ENCODE measurements at places on chromosomes 3 and 15.

DNA sequence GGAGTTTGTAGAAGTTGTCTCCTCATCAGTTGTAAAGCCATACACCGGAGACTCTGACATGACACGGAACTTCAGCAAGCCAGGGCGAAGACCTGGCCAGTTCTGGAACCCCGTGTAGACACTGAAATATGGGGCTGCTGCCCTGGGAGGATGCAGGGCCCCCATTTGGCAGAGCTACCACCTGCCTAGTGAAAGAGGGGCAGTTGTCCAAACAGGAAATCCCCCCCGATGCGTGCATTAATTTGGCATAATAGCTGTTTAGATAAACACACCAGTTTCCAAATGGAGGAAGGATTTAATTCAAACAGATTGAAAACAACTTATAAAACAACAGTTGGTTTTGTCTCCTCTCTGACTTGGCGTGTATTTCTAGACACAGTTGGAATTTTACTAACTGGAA lies 357.2 kb downstream of the GABRG3 start:
- DNase-seq, result no peak

GRCh38 chr3:169815590-169816150 lies 3.0 kb upstream of the LRRC34 start:
- no peak for DNase-seq

DNA sequence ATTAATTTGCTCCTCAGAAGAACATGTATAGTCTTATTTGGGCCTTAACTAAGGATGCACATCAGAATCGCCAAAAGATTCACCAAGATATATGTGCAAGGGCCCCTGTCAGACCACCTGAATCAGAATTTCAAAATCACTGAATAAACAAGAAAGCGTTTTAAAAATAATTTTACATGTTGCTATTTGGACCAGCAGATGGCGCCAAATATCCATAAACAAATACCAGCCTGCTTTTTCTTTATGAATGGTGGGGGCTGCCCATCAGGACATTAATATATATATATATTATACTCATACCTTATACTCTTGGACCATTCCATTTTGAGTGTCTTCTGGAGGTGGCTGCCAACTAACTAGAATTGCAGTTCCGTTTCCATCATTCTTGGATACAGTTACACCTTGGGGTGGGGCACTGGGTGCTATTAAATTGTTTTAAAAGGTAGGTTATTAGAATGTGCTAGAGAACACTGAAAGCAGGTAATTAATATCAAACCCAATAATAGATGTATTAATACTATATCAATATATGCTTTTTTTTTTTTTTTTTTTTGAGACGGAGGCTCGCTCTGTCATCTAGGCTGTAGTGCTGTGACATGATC lies 1108.3 kb downstream of the ROBO1 start:
- no peak for DNase-seq

DNA sequence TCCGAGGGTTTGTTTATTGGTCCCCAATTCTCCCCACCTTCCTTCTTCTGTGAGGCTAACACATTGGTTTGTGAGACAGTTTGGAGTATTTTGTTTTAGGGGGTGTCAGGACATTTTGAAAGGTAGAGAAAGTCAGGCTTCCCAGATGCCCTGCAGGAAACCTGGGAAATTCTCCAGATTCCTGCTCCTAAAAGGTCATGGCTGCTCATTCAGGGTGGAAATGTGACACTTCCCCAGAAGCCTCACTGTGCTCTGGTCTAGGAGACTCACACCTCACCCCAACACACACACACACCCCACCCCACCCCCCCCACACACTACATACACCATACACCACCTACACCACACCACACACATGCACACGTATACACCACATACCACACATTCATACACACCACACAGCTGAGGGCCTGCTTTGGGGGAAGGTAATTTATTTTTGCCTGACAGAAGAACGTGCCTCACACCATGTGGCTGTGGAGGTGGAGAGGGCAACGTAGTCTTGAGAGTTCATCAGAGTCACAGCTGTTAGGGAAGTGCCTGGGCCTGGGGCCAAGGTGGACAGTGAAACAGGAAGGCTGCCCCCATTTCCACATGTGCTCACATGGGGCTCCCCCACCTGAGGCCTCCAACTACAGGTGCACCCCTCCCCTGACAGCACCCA lies 40.4 kb upstream of the LIMD1 start:
- DNase-seq, result no peak

GRCh38 chr3:89046661-89047060 lies 60.8 kb upstream of the EPHA3 start:
- no peak for DNase-seq

DNA sequence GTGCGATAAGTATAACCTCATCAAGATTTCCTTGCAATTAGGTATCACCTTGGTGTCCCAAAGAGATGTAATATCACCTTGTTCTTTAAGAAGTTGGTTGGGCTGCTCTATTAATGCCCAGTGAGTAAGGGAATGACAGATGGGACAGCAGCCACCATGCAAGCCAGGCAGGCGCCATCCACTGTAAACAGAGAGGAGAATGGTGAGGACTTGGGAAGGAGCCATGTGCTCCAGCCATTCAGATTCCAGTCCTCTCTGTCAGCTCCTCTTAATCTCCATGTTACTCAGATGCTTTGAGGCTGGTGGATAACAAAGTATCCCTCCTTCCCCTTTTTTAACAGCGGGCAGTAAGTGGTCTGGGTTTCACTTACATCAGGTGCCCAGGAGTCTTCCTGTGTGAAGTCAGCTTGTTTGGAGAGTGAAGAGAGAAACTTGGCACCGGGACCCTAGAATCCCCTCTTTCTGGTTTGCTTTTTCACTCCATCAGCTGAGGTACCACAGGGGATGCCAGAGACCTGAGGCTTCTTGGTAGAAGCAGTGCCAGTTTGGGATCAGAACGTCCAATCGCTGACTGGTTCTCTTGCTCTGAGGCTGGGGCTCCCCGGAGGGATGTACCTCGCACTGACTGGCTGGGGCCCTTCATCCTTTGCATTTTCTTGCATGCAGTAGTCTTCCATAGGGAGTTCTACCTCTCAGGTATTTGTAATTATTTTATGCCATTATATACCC lies 29.5 kb downstream of the SLCO3A1 start:
- DNase-seq, result no peak

- no peak for DNase-seq
Observed at GRCh38 chr3:9193633-9194195, 55.7 kb downstream of the SRGAP3 start.

GRCh38 chr3:24047513-24047912 lies 102.4 kb downstream of the NR1D2 start:
- DNase-seq, result no peak

GRCh38 chr3:64173563-64173962 lies 51.7 kb downstream of the PRICKLE2 start:
- no peak for DNase-seq

GRCh38 chr3:20346369-20346768 lies 160.4 kb upstream of the SGO1 start:
- DNase-seq, result no peak

DNA sequence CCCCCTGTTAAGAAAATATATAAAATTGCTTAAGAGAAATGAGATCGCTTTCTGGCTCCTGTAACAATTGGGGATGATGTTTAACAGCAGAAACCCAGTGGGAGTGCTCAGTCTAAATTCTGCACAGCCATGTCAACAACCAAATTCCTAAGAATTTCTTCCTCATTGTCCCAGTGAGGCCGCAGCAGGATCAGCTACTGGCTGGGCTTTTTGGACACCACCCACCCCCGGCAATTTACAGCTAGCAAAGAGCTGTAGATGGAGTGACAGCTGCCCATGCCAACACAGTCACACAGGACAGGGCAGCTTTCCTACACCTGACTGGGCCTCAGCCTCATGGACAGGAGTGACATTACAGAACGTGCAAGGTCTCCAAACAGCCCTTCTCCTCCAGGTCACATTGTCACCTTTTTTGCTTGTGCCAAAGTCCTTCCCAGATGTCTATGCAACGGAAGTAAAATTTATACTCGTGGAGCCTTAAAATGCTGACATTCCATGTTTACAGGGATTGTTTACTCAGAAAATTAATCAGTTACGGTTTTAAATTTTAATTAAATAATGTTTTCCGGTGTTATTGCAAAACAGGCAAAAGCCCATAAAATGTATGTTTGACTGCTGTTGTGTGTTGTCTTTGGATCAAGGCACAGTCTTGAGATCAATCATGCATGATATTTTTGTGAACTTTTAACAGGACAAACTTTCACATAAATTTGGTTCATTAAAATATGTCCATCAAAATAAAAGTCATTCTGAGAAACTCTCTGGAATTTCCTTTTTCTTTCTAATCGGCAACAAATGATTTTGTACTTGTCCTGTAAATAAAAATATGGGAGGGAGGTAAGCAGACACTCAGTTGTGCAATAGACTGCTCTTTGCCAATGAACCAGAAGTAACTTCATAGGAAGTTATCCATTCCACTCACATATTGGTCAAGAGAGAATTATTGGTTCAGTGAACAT lies 943.2 kb downstream of the MCTP2 start:
- no peak for DNase-seq

- no peak for DNase-seq
Observed at GRCh38 chr3:191192941-191193340, 6.1 kb upstream of the OSTN start.

- DNase-seq, result no peak
Observed at GRCh38 chr3:186099178-186099577, 9.7 kb downstream of the ETV5 start.

DNA sequence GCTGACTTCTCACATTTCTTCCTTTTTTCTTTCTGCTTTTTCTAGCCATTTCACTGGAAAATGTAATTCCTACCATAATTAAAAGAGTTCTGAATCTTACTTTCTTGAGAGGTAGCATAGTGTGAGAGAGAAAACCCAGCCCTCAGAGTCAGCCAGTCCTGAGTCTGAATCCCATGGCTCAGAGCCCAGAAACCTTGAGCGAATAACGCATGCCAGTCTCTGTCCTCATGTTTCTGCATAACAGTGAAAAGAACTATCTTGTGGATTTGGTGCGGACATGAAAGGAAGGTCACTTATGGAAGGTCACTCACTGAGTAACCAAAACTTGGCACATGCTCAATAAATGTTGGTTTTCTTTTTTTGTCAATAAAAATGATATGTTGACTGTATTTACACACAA lies 29.3 kb upstream of the SLCO3A1 start:
- no peak for DNase-seq

DNA sequence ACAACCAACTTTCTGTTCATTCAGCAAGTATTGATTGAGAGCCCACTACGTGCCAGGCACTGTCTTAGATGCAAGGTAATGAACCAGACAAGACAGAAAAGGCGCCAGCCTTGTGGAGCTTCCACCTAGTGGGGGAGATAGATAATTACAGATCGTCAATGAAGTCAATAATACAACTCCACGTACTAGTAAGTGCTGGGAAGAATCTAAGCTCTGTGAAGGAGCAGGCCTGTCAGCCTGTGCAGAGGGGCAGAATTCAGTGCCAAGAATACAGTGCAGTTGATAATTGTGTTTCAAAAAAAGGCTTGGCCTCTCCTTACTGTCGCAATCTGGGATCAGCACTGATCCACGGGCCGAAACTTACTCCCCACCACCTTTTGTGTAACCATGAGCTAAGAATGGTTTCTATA lies 186.3 kb downstream of the FEZF2 start:
- DNase-seq, result no peak

DNA sequence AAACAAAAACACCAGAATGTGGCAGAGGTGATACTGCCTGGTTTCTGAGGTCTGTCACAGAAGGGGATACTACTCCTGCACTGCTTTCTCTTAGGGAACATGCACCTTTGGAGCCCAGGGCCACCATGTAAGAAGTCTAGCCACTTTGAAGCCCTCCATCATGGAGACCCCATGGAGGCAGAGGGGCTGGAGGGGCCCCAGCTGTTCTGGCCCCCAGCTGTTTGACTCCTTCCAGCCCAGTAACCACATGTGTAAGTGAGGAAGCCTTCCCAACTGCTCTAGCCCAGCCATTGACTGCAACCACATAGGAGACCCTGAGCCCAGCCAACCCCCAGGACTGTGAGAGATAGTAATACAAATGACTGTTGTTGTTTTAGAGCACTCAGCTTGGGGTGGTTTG lies 9.0 kb upstream of the IGDCC4 start:
- no peak for DNase-seq

DNA sequence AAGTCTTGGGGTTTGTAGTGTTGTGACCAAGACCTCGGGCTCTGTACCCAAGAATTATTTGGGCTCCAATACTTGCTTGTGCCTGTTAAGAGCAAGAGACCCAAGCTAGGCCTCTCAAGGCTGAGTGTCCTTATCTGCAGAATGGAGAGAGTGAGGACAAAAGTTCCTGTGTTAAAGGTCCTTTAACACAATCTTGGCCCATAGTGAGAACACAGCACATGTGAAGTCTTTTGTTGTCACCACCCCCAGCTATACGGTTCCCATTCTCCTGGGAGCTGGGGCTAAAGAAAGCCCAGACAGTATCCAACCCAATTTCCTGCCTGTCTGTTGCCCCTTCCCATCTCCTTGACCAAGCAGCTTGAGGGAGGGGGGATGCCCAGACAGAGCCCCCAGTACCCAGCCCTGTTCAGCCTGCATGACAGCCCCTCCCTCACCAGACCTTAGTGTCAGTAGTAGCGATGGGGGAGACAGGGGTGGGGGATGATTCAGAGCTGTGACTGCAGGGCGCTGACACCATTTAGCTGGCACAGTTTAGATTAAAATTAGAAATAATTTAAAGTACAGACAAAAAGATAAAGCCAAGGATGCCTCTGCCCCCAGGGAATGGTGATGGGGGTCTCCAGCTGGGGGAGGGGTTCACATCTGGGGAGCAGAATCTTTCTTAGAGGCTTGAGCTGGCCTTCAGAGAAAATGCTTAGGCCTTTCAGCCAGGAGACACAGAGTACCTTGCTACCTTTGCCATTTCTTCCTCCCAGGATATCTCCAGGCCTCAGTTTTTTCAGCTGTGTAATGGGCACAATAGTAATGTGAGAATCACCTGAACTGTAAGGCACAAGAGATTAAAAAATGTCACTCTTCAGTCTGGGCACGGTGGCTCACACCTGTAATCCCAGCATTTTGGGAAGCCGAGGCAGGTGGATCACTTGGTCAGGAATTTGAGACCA lies 2.7 kb downstream of the PRKCD start:
- no peak for DNase-seq

- no peak for DNase-seq
Observed at GRCh38 chr3:70185661-70186060, 126.8 kb downstream of the MDFIC2 start.

DNA sequence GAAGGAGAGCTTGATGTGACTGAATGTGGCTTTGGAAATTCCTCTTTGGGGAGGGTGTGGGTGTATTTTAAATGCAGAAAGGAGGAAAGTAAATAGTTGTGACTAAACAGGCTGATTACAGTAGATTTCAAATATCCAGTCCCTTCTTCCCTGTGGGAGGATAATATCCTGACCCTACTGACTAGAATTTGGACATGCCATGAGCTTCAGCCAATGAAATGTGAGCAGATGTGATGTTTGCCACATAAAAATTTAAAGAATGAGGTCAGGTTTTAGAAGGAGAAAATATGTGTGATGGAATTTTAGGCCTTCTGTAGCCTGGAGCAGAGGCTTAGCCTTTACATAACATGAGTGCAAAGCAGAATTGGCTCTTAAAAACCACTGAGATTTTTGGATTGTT lies 1218.9 kb downstream of the ROBO2 start:
- DNase-seq, result no peak

- no peak for DNase-seq
Observed at GRCh38 chr15:94056314-94056713, 175.0 kb upstream of the MCTP2 start.

GRCh38 chr3:55194376-55194775 lies 266.5 kb upstream of the LRTM1 start:
- DNase-seq, result no peak

GRCh38 chr15:70526974-70527325 lies 236.4 kb downstream of the UACA start:
- no peak for DNase-seq

All from glomerular endothelial cell (primary cell).